ENCODE measurements at places on chromosomes 7 and 10.

GRCh38 chr10:21403256-21404015, 122.0 kb downstream of the SKIDA1 start:
- no peak for DNase-seq

- DNase-seq = no peak
These were observed 89.1 kb upstream of the IFRD1 start for GRCh38 chr7:112361154-112361553.

DNA sequence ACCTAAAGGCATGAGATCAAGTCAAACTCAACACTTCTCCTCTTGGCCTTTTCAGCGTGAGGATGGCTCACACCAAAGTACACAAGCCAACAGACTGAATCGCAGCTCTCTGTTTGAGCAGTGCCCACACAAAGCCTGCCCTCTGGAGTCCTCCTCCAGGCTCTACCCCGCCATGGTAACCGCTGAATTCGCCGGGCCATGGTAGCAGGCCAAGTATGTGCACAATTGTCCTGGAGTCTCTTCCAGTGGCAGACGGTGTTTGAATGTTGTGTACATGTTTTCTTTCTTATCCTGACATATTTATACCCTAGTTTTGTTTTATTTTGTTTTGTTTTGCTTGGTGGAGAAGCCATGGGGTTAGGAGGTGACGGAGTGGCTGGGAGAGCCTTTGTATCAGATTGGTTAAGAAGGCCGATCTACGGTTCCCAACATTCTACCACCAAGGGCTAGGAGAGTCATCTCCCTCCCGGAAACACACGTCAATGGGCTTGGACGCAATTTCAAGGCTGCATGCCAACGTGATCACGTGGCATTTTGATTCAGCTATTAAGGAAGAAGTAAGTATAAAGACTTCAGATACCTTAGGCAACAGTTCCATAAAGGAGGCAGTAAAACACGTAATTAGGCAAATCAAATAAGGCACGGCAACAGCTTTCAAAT, 12.1 kb upstream of the SHH start:
- DNase-seq = no peak

- DNase-seq = no peak
These were observed 570 bp upstream of the PRTFDC1 start for GRCh38 chr10:24952707-24953645.

DNA sequence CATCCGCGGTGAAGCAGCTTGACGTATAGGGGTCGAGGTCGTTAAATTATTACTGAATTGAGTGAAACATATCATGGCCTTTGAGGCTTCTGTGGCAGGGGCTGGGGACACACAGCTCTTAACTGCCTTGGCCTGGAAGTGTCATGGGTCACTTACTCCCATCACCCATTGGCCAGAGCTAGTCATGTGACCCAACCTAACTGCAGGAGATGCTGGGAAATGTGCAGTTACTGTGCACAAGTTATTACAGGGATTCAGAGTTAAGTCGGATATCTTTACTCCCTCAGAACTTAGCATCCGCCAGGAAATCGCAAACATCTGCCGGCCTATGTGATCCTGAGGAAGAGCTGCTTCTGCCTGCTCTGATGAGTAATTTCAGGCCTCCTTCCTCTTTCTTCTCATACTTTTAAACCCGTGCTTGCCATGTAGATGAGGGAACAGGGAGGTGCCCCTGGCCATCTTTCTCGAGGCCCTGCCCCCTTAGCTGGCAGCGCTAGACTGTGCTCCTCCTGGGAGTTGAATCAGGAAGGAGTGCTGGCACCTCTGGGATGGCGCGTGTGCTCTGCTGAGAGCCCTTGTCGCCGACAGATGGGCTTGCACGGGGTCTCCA, 203.6 kb downstream of the TCF7L2 start:
- DNase-seq = no peak

GRCh38 chr7:3430588-3430987, 129.5 kb downstream of the SDK1 start:
- no peak for DNase-seq

- no peak for DNase-seq
These were observed 1066.2 kb downstream of the LRMDA start for GRCh38 chr10:76497666-76498065.

GRCh38 chr7:51446785-51447184, 130.2 kb upstream of the COBL start:
- DNase-seq = no peak

DNA sequence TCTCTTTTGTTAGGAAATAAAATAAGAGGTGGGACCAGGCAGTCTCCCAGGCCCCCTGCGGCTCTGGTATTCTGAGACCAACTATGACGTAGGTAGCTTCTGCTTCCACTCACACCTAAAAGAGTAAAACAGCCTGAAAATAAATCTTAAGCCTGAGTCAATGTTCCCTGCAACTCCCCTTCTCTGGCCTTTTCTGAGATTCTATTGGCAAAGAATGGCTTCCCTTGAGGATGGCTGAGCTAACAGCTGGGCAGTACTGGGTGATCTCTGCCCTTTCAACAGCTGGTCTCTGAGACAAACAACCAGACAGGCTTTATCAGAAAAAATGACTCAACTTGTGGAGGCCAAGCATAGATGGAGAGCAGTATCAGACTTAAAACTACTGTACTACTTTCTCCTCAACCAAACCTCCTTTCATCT, 58.7 kb downstream of the CREB3L2 start:
- no peak for DNase-seq

DNA sequence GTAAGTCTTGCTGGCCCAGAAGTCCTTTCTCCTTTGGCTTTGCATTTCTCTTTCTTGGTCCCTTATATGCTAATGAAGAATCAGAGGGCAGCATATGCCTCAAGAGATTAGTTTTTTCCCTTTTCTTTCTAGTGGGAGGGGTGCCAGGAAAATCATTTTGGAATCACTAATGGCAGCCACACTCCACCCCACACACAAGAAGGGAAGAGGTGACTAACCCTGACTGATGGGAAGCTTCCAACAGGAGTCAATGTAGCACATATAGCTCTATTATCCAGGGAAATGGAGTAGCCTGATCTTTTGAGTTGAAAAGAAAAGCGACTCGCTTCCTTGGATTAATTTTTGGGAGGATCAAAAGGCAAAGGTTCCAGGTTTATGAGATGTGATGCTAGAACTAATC, 225.3 kb downstream of the KIF20B start:
- DNase-seq = no peak

GRCh38 chr7:28205506-28205905, 24.9 kb upstream of the JAZF1 start:
- no peak for DNase-seq

DNA sequence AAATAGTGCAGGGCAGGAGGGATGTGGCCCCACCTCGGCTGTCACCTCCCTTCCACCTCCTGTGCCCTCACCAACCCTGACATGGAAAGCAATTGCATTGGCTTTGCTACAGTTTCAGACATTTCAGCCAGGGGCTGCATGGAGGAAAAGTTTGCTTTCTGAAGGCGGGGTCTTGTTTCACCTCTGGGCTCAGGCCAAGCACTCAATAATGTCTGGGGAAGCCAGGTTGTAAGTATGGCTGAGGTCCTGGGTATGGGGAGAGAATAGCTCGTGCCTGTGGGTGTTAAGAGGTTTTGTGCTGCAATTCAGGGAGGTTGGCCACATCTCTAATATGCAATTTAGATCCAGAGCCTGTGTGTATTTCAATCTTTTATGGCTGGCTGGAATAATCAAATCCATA, 238.4 kb upstream of the MKI67 start:
- DNase-seq = no peak

DNA sequence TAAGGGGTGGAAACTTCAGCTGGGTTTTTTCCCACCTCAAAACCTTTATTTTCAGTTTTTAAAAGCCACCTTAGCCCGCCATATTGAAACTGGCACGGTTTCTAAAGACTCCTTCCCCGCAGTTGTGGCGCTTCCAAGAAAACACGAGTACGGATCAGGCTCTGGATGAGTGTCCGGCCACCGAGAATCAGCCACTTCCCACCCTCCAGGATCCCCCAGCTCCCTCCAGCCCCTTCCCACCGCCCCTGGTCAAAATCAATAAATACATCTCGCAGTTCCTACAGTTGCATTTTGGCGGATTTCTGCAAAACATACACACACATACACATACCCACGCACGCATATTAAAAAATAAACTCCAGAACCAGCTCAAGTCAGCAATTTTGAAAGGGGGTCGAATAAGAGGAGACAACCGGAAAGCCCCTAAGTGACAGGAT, 1.1 kb downstream of the SFMBT2 start:
- no peak for DNase-seq

GRCh38 chr10:55989188-55989587, 371.9 kb downstream of the ZWINT start:
- no peak for DNase-seq

DNA sequence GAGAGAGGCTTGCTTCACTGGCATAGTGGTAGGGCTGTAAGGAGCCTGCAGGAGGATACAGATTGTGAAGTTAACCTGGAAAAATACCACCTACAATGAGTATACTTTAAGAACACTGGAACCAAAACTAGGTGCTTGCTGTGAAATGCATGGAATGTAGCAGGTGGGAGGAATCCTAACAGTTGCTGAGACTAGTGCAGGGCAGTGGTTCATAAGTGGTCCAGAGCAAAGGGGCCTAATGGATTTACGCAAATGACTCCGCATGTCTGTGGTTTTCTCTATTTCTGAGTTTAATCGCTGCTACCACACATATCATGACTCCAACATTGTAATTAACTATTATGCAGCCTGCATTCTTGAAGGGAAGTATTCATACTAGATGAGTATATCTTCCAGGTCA, 218.4 kb downstream of the CHRM2 start:
- no peak for DNase-seq

DNA sequence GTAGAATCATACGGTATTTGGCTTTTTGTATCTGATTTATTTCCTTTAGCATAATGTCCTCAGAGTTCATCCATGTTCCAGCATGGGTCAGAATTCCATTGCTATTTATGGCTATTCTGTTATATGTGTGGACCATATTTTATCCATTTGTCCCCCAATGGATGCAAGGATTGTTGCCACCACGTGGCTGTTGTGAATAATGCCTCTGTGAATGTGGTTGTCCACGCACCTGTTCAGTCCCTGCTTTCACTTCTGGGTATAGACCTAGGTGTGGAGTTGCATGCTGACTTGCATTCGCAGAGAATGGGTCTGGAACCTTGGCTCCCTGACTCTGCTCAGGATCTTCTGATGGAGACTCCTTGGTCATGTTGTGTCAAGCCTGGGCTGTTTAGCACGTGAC, 199.9 kb downstream of the CAMK1D start:
- no peak for DNase-seq

DNA sequence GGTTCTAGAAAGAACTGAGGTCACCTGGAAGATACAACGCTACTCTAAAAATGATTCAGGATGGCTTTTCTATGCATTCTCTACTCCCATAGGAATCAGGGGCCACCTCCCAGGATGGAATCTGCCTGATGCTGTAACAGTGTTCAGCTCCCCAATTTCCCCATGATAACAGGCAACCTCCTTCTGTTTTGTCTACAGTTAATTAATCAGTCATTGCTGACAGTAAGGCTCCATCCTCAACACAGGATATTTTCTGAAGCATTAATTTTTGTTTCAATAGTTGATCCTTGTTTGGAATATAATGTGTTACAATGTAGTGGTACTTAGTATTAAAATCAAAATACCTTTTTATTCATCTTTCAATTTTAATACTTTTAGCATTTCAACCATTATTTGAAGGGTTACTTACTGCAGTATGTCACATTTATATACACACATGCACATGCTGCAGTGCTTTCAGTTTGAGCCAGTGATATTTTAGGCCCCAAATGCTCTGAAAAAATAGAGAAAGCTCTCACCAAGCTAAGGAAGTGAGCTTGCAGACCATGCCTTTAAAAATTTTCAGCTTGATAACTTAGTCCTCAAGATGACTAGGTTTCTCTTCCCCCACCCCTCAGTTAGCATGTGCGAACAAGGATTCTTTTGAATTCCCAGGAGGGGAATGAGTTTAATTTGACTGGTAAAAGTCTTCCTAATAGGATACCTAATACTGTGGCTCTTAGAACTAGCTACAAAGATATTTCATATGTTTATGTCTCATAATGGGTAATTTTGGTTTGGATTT, 592 bp upstream of the PIK3CG start:
- DNase-seq = no peak

- DNase-seq = no peak
These were observed 263.1 kb downstream of the RPS24 start for GRCh38 chr10:78296785-78297184.

- DNase-seq = no peak
These were observed 6.4 kb upstream of the PON2 start for GRCh38 chr7:95441042-95441823.

DNA sequence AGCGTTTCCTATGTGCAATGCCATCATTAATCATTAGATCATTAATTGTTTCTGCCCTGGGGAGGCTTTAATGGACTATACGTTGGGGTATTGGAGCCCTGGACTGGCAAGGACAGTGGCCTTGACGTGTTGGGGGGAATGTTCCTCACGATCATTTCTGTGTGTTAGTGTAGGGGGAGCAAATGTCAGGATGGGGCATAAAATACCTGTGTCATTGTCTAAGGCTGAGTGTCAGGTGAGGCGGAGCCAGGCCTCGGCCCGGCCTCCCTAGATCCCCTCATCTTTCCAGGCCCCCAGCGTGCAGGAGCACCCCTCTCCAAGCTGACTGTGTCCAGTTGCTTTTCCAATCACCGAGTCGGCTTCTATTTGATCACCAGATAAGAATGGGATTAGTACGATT, 346.4 kb upstream of the SHH start:
- DNase-seq = no peak

DNA sequence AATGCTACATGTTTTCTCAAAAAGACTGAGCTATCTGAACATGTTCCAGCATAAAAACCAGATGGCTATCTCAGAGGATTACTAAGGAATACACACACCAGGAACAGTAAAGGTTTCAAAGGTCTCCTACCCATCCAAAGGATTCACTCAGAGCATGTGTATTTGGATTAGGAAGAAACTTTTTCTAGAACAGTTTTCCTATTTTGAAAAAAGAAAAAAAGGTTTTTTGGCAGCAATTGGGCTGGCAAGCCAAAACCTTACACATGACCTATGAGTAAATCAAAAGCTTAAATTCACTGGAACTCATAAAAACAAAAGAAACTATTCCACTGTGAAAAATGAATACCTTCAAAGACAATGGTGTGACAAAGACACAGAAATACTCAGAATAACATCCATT, 9.6 kb downstream of the TPK1 start:
- DNase-seq = no peak

DNA sequence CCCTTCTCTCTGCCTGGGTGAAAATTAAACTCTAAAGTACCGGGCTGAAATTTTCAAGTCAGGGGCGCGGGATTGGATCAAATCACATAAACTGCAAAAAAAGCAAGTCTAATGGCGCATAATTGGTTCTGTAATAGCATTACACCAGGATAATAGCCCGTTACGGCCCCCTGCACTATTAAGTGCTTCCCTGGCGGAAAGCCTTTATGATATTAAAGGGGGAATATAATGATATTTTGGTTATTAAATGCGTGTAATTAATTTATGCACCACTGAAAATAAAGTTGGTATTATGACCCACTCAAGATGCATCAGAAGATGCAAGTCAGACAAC, 744 bp upstream of the DRGX start:
- DNase-seq = no peak
